Naive thymus-derived CD4-positive, alpha-beta T cell (primary cell): ENCODE measurements at places on chromosomes 1 and 21. TPM values are rescaled to one million over a fixed set of nuclear protein-coding genes. Genes with fewer than 3 reads are reported as not detected.

- no peaks in the 10 kb centered on the region for H3K27me3 ChIP-seq
- no peak overlapping the region for H3K4me3 ChIP-seq
- H3K27ac ChIP-seq: no peak overlapping the region
- DNase-seq: no peak
- peaks cover 10% of the 10 kb centered on the region for H3K36me3 ChIP-seq
These were observed 49.1 kb downstream of the ZNHIT6 start for GRCh38 chr1:85659174-85659573.

DNA sequence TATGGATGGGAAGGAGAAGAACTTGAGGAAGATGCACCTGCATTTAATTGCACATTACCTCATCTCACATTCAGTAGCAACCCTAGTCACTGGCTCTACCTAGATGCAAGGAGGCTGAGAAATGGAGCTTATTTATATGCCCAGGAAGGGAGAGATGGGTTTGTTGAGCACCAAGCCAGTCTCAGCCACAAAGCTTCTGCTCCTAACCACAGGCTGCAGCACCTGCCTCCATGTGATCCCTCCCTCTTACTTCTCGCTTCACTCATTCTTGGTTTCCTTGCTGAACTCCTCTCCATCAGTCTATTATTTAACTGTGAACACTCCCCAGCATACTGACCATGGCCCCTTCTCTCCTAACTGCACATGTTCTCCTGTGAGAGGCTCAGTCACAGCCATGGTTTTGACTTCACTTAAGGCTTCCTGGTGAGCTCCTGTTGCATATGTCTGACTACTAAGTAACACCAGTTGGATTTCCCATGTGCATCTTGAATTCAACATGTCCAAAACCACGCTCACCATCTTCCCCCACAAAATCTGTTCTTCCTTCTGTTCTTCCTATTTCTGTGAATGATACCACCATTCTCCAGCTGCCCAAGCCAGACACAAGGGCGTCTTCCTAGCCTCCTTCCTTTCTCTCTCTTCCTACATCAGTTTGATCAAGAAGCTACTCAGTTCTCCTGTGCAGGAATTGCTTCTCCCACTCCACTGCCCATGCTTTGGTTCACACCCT is 139.8 kb downstream of the AK5 start:
- H3K36me3 ChIP-seq: peaks cover 12% of the 10 kb centered on the region
- H3K27ac ChIP-seq: no peak overlapping the region
- DNase-seq: peak; percentile 44
- H3K27me3 ChIP-seq: no peaks in the 10 kb centered on the region
- peak overlapping the region; percentile 32 for H3K4me3 ChIP-seq

- H3K27me3 ChIP-seq: no peaks in the 10 kb centered on the region
- H3K36me3 ChIP-seq: no peaks in the 10 kb centered on the region
- no peaks in the 10 kb centered on the region for H3K4me1 ChIP-seq
- no peak for DNase-seq
- no peak overlapping the region for H3K4me3 ChIP-seq
These were observed 244.6 kb upstream of the NEGR1 start for GRCh38 chr1:72526926-72527325.

- DNase-seq: no peak
- H3K27ac ChIP-seq: no peak overlapping the region
- no peak overlapping the region for H3K4me3 ChIP-seq
- H3K36me3 ChIP-seq: no peaks in the 10 kb centered on the region
- H3K27me3 ChIP-seq: no peaks in the 10 kb centered on the region
These were observed 17.6 kb downstream of the PM20D1 start for GRCh38 chr1:205832326-205832751.

DNA sequence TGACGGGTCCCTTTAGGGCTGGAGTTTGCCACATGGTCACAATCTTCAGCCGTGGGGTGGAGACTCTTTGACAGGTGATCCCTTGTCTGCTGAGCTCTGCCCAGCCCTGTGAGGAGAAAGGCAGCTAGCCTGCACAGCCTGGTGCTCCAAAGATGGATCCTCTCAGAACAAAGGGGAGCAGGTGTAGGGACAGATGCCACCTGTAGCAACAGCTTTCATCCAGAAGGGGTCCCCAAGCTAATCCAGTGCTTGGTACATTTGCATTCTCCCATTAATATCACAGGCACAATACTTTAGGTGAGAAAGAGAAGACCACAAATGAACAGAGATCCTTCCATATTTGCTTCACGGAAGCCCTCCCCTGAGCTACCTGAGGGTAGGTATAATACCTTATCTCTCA is 93.2 kb downstream of the CCDC185 start:
- no peaks in the 10 kb centered on the region for H3K36me3 ChIP-seq
- no peak for DNase-seq
- H3K4me3 ChIP-seq: no peak overlapping the region
- no peaks in the 10 kb centered on the region for H3K4me1 ChIP-seq
- H3K27me3 ChIP-seq: no peaks in the 10 kb centered on the region

DNA sequence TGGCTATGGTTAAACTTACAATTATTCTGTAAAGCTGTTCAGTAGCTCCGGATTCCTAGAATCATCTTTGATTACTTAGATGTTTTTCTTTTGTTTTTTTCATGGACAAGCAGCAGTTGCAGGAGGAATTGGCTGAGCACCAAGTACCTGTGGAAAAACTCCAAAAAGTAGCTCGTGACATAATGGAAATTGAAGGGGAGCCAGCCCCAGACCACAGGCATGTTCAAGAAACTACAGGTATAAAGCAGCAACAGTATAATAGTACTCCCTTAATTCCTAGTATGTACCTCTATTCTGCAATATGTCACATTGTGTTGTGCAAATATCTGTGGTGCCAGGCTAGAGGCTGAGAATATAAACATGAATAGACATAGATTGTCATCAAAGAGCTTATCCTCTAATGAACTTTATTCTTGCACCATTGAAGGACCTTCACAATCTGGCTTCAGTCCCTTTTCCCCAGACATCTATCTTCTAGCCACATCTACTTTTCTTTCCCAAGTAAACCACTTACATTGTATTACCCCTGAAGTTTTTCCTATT is 132.3 kb upstream of the BMP8A start:
- no peak for DNase-seq
- H3K4me3 ChIP-seq: no peak overlapping the region
- peaks cover 18% of the 10 kb centered on the region for H3K36me3 ChIP-seq
- no peak overlapping the region for H3K27ac ChIP-seq
- no peaks in the 10 kb centered on the region for H3K4me1 ChIP-seq

Gene ZFP69
- 4.1 TPM for polyA plus RNA-seq

Gene FCRL4
- not detected for polyA plus RNA-seq

Gene CHRM3
- polyA plus RNA-seq: 0.95 TPM

Gene RAB4A
- polyA plus RNA-seq: 11.0 TPM

Gene KCNJ9
- 0.06 TPM for polyA plus RNA-seq

Gene RASSF5
- 416 TPM for polyA plus RNA-seq

Gene GJA4
- not detected for polyA plus RNA-seq

Gene RUNX3
- 14.2 TPM for polyA plus RNA-seq

Gene SLAMF9
- not detected for polyA plus RNA-seq

Gene PROX1
- polyA plus RNA-seq: not detected

Gene LRRC71
- not detected for polyA plus RNA-seq

Gene TTC34
- polyA plus RNA-seq: 0.47 TPM

Gene CHML
- 6.6 TPM for polyA plus RNA-seq
